Astrocyte of the hippocampus (primary cell): ENCODE measurements at places on chromosomes 11 and 22.

GRCh38 chr11:66619080-66619554 lies 2.7 kb downstream of the RBM14 start:
- DNase-seq = peak; percentile 80

GRCh38 chr11:62069374-62069773 lies 54.4 kb upstream of the INCENP start:
- DNase-seq = no peak

GRCh38 chr22:50298937-50299784 lies 8.3 kb downstream of the PLXNB2 start:
- DNase-seq = peak; percentile 56

GRCh38 chr22:17213976-17214375 lies 5.3 kb downstream of the ADA2 start:
- DNase-seq = peak; percentile 47

DNA sequence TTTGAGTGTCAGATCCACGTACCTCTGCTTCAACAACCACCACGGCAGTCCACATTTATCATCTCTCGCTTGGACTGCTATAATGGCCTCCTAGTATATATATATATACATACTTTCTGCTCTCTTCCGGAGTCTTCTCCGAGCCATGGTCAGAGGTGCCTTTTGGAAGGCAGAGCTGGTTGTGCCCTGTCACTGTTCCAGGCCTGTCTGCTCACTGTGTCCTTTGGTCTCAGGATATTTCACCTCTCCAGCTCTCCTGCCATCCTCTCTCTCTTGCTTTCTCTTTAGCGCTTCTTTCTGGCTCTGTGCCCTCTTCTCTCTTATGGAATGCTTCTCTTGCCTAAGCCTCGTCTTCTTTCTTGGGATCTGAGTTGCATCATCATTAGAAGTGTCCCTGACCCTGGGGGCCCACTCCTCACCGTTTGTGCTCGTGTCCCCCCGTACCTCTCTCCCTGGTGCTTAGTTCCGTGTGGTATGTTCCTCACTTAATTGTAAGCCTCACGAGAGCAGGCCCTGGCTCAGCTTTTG lies 86.1 kb upstream of the RASSF10 start:
- DNase-seq = no peak

GRCh38 chr22:23380230-23380573 lies 199.9 kb downstream of the IGLL1 start:
- no peak for DNase-seq

GRCh38 chr11:117823294-117823945 lies 1.1 kb downstream of the FXYD2 start:
- no peak for DNase-seq

DNA sequence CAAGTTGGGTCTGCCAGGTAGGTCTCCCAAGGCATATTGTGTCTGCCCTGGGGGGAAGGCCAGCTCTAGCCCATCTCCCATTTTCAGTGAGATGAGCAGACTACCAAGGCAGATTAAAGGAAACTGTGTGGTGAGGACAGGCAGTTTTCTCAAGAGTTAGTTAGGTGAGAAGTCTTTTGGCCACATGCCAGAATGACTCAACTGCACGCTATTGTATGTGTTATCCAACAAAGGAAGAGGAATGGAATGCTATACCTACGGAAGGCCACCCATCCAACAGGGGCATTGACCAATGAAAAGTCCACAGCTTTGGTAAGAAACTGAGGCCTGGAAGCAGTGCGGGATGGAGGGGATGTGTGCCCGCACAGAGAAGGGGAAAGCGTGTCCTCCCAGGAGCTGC lies 941.7 kb downstream of the NTM start:
- DNase-seq = peak; percentile 83

GRCh38 chr22:36562261-36562835 lies 33.4 kb upstream of the EIF3D start:
- DNase-seq = peak; percentile 31

DNA sequence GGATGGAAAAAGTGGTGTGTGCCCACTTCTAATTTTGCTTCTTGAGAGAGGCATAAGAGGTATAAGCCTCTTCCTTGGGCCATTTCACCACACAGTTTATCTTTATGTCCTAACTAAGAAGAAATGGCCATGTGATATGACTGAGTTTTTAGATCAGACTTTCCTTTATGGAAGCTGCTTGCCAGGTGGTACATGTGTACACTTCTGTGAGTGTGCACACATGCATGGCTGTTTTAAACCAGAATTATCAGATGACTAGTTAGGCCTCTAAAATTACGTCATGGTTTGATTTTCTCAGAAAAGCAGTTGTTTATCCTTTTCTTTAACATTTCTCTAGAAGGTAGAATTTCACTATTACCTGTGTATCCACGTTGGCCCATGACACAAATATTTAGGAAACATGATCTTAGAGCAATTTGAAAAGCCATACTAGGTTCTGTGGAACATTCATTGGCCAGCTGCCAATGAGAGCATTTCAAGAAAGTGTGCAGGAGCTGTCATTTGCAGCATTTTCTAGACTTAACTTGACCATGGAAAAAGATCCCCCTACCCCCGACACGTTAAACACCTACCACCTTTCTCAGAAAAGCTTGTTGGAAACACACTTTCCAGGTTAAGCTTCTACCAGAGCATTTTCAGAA lies 109.2 kb upstream of the GAL start:
- DNase-seq = peak; percentile 23

DNA sequence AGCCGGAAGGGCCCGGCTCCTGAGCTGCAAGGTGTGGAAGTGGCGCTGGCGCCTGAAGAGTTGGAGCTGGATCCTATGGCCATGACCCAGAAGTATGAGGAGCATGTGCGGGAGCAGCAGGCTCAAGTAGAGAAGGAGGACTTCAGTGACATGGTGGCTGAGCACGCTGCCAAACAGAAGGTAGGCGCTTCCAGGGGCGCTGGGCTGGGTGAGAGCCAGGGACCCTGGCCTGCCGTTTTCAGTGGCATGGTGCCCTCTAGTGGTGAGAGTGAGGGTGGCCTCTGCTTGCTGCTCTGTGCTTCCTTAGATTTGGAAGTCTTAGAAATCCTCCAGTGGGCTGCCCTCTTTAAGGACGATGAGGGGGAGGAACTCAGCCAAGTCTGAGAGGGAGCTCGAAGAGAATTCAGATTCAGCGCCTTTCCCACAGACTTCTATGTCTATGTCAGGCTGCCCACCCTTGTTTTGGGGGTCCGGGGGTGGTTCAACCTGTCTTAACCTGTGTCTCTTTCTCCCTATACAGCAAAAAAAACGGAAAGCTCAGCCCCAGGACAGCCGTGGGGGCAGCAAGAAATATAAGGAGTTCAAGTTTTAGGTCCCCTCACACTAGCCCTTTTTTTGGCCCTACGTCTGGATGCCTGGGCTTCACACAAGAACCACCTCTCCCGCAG lies 1.8 kb upstream of the PACS1 start:
- DNase-seq = peak; percentile 88

DNA sequence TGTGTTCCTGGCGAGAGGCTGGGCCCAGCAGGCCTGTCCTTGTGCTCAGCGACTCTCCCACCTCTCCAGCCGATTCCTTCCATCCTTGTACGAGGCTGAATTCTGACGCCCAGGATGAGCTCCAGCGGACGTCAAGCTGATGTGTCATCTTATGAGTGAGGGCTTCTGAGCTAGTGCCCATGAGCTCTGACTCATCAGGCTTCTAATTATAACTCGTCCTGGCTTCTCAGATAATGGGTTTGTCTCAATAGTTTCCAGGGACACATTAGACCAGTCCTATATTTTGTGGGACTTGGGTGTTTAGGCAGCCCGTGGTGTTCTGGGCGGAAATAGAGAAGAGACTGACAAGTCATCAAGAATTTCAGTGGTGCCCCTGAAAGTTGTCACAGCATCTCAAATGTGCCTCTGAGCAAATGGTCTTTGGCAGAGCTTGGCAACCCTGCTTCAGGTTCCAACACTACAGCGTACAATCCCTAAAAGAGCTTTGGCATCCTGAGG lies 108.2 kb upstream of the CD44 start:
- DNase-seq = peak; percentile 89

- no peak for DNase-seq
These were observed 76.2 kb upstream of the TOP3B start for GRCh38 chr22:22058633-22059290.

- no peak for DNase-seq
These were observed 1.5 kb downstream of the INCENP start for GRCh38 chr11:62125316-62125715.

DNA sequence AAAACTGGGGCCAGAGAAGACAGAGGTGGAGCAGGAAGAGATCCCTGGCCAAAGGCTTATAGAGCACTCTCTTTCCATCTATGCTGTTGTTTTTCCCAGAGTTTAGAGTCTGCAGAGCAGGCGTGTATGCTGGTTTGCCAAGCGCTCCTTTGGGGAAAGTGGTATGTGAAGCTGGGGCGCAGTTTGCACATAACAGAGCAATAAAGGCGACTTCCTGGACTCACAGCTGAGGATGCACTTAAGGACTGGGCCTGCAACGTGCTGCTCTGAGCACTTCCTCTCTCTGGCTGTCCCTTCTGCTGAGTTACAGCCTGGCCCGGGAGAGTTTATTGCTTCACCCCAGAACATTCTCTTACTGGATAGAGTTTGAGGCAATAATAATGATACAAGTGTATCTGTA lies 41.7 kb downstream of the THAP12 start:
- no peak for DNase-seq

DNA sequence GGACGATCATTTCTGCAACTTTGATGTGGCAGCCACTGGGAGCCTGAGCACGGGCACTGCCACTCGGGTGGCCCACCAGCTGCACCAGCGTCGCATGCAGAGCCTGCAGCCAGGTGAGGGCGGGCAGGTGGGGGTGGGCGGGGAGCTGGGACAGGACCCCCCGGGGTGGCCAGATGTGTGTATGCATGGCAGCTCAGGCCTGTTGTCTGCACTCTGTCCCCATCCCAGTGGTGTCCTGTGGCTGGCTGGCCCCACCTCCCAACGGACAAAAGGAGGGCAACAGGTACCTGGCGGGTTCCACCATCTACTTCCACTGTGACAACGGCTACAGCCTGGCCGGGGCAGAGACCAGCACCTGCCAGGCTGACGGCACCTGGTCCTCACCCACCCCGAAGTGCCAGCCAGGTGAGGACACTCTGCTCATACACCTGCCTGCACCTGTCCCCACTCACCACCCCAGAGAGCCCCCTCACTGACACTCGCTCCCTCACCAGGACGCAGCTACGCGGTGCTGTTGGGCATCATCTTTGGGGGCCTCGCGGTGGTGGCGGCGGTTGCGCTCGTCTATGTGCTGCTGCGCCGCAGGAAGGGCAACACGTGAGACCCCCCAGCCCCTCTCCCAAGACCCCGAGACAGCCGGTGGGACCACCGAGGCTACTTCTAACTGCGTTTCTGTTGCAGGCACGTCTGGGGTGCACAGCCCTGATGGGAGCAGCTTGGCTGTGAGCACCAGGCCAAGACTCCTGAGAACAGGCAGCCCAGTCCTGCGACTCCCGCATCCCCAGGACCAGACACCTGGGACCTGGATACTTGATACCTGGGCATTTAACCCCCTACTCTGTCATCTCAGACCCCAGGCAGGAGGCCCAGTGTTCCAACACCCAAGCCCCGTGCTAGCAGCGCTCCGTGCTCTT lies 6.7 kb downstream of the SUSD2 start:
- no peak for DNase-seq

DNA sequence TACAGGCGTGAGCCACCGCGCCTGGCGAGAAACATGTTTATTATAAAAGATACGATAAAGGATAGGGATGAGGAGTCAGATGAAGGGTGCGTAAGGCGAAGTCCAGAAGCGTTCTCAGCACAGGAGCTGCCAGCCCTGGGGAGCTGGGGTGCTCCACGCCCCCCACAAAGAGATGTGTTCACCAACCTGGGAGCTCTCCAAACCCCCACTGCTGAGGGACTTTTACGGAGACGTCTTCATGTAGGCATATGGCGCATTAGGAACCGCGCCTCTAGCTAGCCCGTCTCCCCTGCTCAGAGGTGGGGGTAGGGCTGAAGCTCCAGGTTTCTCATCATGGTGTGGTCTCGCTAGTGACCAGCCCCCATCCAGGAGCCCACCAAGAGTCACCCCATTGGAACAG lies 8.4 kb upstream of the ZBED4 start:
- no peak for DNase-seq

- DNase-seq = no peak
These were observed 39.6 kb downstream of the QSER1 start for GRCh38 chr11:32932196-32932595.

- no peak for DNase-seq
These were observed 21.9 kb upstream of the PANX1 start for GRCh38 chr11:94106716-94107115.

DNA sequence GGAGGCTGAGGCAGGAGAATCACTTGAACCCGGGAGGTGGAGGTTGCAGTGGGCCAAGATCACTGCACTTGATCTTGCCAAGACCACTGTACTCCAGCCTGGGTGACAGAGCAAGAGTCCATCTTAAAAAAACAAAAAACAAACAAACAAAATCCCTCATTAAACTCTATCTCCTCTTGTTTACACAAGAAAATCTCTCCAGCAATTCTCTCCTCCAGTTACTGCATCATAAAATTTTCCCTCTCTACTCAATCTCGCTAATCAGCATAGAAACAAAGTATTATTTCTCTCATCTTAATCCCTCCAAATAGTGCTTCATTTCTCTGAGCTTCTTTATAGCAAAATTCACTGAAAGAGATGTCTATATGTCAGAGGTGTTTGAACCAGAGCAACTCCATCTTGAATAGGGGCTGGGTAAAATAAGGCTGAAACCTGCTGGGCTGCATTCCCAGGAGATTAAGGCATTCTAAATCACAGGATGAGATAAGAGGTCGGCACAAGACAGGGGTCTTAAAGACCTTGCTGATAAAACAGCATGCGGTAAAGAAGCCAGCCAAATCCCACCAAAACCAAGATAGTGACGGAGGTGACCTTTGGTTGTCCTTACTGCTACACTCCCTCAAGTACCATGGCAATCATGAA lies 19.8 kb downstream of the MTMR2 start:
- DNase-seq = no peak

GRCh38 chr22:35792506-35792905 lies 74.8 kb downstream of the APOL5 start:
- no peak for DNase-seq

DNA sequence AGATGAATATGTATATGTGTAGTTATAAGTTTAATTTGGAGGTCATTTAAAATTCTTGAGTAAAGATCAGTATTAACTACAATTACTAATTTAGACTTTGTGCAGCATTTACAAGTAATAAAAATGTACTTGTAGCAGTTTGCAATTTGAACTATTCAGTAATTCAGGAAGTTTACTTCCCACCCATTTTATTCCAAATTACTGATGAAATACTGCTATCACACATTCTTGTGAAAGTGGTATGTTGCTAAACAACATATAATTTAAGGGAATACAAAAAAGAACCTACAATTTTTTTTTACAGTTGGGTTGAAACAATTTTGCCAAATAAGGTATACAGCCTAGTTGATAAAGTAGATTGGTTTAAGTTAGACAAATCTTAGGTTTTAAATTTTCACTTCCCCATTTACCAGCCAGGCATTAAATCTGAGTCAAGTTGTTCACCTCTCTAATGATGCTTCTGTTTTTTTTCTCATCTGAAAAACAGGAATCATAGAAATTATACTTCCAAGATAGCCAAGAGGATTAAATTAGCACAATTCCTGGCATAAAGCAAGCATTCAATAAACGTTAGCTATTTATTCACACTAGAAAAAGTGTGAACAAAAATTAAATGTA lies 45.3 kb downstream of the ZBTB44 start:
- DNase-seq = no peak

GRCh38 chr11:6717426-6717825 lies 34.3 kb upstream of the MRPL17 start:
- no peak for DNase-seq
